ENCODE measurements at places on chromosomes 1 and 21. TPM values are rescaled to one million over a fixed set of nuclear protein-coding genes. Genes with fewer than 3 reads are reported as not detected.

DNA sequence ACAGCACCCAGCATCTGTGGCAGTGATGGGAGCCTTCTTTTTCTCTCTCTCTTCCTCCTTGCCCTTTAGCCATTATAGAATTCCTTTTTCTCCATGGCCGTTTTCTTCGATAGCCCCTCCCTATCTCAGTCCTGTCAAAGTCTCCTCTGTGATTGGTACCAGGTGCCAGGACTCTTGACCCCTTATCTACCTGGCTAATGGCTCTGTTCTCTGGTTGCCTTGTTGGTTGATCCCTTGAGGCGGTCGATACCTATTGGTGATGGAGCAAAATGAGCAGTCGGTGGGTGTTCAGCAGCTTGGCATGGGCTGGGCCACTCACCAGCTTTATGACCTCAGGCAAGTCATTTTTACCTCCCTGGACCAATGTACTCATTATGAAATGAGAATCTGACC lies 2.0 kb downstream of the ATF3 start:
- DNase-seq = no peak

DNA sequence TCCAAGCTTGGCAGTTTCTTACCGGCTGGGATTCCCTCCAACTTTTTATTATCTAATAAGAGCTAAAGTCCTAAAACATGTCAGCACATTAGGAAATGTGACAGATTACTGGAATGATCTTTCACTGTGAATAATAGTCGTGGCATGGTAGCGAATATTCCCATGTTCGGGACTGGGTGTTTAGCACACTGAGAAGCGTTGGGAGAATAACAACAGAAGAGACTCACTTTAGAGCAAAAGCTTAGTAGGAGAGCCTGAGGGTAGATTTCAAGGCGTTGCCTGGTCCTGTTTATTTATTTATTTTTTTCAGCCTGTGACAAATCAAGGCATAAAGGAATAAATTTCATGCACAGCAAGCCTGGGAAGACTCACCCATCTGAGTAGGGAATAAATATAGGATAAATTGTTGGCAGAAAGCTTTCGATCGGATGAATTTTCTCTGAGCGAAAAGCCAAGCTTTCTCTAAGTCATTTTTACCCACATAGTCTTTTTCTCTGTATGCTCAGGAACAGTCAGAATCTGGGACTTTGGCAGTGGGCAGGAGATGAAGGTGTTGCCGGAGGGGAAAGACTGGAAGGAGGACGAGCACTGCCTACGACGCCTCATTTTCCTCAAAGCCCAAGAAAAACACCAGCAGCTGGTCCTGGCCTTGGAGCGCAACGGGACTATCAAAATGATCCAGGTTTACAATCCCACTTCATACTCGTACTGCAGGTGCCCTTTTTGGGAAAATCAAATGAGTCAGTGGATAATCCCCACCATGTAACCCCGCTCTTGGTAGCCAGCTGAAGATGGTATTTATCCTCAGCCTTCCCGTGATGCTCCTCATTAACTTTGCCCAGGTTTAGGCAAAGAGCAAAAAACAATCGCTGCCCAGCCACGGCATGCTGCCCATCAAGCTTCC lies 97.2 kb downstream of the WDR64 start:
- no peak for DNase-seq

DNA sequence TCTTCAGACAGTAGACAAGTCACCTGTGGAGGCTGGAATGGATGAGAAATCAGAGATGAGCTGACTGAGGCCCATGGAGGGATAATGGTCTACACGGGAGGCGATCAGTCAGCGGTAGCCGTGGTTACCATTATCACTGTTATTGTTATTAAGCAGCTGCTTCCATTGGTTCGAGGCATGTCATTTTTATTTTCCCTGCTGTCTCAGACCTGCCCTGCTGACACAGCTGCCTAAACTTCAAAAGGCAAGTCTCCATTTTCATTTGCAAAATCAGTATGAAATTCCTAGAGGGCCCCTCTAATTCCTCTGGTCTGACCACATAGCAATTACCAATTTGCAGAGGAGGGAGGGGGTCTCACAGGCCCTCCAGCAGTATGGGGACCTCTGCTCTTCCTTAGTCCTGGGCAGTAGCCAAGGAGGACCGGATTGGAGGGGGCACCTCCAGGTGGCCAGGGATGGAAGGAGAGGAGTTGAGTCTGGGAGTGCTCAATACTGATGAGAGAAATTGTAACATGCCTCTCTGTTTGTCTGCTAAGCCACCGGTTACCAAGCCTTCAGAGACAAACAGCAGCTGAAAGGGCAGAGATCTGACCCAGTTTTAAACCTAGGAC lies 184.2 kb downstream of the TRABD2B start:
- DNase-seq = no peak

GRCh38 chr1:156499842-156500542 lies 583 bp downstream of the MEF2D start:
- DNase-seq = no peak

- DNase-seq = no peak
These were observed 1.5 kb upstream of the HSPA13 start for GRCh38 chr21:14384453-14384852.

DNA sequence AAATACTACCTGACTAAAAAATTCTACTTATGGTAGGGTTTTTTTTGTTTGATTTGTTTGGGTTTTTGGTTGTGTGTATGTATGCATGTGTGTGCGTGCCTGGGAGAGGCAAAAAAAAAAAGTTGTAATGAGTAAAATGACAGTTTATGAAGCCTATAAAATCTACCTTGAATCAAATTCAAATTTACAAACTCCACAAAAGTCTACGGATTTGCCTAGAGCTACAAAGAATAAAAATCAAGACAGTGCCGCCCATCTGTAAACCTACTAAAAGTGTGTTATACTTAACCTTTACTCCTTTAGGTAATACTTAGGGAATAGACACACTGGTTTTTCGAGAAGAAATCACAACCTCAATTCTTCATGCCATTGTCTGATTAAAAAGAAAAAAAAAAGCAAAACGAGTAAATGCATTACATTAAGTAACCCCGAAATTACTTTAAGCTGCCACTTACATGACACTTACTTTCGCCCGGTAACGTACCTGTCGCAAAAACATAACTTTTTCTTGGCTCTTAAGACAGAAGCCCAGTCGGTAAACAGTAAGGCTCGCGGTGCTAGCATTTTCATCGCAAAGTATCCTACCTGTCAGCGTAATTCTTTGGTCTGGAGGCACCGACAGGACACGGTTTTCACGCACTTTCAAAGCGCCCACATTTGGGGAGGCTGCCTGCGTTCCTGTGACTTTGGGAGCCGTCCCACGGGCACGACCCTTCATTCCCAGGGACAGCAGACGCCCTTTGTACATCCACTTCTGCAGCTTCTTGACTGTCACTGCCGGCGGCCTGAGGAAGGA lies 951 bp downstream of the SYDE2 start:
- no peak for DNase-seq

DNA sequence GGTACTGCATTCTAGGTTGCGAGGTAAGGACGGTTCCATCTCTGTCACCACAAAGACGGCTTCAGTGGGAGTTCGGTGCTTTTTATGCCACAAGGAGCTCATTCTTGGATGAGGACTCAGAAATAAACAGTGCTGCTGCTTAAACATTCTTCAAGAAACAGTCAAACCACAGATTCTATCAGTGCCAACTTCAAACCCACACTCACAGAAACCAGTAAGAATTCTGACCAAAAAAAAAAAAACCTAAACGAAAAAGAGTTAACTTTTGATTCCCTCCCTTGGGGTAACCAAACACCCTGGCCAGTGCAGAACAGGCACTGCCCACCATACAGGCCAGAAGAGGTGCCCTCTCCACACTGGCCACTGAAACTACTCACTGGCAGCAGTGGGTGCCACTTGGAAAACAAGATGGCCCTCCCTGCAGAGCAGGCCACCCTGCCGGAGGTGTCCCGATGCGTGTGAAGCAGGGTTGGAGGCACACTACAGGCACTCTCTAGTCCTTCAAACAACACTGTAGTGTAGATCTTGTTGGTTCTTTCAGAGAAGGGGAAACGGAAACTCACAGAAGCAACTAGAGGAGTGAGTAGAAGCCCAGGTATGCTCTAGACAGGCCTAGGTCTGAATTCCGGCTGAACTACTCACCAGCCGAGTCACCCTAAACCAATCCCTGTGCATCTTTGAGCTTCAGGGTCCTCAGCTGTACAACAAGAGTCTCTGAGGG lies 87.3 kb upstream of the TLR5 start:
- DNase-seq = no peak

Gene AMY2A
- not detected for total RNA-seq

Gene TTC4
- 38.6 TPM for total RNA-seq

Data from epithelial cell of proximal tubule (primary cell).